Stimulated activated CD8-positive, alpha-beta memory T cell treated with anti-CD3 and anti-CD28 coated beads, Interleukin-12 subunit alpha, Interleukin-12 subunit beta, amount 100 ng/mL, for 1 hour (primary cell): ENCODE measurements at places on chromosomes 11 and 22.

DNA sequence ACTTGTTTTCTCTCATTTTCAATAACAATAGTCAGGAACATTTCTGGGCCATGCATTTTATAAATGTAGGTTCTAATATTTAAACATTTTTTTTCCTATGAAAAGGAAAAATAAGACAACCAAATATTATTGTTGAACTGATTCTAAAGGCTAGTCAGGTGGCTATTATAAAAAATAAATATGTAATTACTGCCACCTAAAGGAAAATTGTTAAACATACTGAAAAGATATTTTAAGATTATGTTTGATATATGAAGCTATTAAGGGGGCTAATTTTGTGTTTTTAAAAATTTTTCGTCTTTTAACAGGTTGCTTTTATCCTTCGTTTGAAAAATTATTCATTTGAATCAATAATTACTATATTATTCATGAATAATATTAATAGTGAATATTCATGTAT lies 62.2 kb upstream of the FDX1 start:
- no peak for DNase-seq

DNA sequence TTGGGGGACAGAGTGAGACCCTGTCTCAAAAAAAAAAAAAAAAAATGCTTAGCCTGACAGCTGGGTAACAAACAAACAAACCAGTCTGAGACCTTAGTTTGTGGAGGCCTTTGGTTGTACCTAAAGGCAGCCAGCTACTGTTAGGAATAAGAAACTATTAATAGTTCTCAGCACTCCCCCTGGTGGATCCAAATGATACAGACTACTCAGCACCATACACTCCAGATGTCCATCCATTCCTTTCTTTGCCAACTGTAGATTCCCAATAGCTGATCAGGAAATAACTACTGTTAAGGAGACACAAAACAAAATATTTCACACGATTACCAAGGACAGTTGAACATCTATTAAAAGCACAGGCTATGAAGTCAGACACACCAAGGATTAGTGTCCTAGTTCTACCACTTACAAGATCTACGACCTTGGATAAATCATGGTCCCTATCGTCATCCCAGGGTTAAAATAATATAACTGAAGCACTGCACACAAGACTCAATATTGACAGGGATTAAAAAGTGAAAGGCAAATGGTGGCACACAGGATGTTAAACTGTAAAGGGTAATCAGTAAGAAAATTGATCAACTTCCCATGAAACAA lies 17.2 kb downstream of the CLDN25 start:
- no peak for DNase-seq

GRCh38 chr22:18947905-18948304 lies 11.8 kb upstream of the PRODH start:
- DNase-seq, result no peak

DNA sequence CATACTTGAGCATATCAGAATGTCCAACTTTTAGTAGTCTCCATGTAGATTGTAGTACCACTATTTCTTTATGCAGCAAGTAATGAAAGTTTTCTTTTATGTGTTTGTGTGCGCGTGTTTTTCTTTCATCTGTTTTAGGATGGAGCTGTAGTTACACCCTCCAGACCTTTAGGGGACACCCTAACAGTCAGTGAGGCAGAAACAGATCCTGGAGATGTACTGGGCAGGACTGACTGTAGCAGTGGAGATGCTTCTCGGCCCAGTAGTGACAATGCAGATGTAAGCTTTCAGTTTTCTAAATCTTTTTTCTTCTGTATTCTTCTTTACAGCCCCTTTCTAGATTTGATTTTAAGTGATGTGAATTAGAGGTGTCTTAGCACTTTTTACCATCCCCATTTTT lies 79.9 kb upstream of the GRIK4 start:
- DNase-seq, result no peak

DNA sequence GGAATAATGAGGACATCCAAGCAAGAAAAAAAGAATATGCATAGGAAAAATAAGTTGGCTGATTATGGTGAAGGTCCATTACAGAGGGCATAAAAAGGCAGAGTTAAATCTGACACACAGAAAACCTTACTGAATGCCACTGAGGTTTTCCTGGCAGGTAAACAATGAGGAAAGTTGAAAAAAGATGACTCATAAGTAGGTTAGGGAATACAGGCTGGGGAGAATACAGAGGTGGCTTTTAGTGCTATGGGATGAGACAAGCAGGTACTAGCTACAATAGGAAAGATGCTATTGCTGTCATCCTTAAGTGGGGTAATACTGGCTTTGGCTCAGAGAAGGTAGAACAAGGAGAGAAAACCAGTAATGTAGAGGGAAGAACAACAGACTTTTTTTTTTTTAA lies 44.7 kb downstream of the CSTF3 start:
- DNase-seq, result no peak

DNA sequence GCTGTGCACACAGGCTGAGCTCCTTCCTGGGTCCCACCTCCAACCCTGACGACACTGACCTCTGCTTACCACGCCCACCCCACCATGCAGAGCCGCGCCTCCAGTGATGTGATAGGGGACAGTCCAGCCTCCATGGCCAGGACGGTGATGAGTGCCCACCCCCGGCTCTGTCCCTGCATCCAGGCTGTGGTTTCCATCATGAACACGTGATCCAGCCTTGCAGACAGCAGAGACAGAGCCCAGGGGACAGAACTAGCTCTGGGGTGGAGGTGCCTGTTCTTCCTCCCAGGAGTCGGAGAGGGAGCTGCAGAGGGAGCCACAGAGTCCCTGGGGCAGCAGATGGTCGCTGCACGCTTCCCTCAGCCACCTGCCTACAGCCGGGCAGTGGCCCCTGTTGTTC lies 42.6 kb upstream of the IGSF9B start:
- DNase-seq, result no peak

DNA sequence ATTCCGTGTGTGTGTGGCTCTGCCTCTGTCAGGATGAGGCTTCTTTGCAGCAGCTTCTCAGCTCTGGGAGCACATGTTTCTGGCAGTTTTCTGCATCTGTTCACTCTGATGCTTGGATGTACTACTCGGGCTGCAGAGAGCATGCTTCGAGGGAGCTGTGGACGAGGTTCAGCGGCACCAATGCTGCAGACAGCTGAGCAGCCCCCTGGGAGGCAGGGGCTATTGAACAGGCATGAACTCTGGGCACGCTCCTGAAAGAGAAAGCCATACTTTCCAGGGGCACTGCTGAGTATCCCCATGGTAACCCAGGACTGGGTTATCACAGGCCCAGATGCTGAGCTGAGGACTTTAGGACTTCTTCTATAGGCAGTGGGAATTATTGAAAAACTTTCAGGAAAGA lies 33.8 kb downstream of the ADAMTS8 start:
- DNase-seq, result no peak

- no peak for DNase-seq
Observed at GRCh38 chr22:25760294-25760693, 18.3 kb downstream of the MYO18B start.

DNA sequence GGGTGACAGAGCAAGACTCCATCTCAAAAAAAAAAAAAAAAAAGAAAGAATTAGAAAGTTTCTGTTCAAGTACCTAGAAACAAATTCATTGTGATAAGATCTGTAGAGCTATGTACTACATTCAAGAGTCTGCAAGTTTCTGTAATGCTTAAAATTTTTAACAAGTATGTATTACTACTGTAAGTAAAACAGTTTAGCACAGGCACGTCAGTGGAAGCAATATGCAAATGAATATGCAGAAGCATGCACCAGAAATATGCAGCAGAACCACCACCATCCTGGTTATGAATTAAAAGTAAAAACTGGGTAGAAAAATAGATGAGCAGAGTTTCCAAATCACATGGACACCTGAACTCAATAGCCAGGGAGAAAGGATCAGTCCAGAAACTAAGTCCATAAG lies 19.3 kb downstream of the SBF2 start:
- no peak for DNase-seq

DNA sequence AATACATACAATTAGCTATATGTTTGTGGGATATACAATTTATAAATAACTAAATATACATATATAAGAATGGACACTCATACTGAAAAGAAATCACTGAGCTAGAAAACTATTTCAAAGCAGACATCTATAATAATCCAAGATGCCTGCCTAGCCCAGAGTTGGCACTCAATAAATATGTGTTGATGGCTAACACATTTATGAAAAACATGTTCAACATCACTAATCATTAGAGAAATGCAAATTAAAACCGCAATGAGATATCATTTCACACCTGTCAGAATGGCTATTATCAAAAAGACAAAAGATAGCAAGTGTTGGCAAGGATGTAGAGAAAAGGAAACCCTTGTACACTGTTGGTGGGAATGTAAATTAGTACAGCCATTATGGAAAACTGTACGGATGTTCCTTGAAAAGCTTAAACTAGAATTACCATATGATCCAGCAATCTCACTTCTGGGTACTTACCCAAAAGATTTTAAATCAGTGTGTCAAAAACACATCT lies 29.8 kb downstream of the POU2AF1 start:
- no peak for DNase-seq

DNA sequence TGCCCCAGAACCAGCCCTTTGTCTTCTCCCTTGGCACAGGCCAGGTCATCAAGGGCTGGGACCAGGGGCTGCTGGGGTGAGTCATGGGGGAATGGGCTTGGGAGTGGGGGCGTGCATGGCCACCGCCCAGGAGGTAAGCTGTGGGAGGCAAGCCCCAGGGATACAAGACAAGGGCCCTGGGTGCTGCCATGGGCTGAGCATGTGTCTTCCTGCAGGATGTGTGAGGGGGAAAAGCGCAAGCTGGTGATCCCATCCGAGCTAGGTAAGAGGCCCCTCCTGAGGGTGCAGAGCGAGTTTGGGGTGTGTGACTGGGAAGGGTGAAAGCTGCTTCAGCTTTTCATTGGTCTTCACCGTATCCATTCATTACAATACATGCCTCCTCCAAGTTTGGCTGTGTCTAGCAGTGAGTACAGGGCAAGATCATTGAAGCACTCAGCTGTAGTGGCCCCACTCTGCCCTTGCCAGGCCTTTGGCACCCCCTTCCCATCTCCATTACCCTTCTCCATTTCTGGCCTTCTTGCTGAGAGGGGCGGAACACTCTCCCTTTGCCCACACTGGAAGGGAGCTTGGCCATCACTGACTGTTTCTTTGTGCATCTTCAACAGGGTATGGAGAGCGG lies 2.5 kb downstream of the FKBP2 start:
- no peak for DNase-seq

DNA sequence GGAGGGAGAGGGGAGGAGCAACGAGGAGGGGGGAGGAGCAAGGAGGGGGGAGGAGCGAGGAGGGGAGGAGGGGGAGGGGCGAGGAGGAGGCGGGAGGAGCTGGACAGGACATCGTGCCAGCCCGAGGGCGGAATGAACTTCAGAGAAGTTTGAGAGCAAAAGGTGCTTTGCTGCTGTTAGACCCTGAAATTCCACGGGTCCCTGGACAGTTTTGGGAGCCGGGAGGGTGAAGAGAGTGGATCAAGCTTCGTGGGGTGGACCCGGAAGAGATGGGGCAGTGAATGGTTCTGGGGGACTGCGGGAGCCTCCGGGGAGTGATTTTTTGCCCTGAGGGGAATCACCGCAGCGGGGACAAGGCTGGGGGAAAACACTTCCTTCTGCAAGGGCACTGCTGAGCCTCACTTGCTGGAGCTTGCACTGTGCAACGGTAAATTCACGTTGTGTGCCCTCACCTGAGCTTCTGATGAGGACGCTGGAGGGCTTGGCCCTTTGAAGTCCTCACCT lies 10.7 kb upstream of the NLRP6 start:
- no peak for DNase-seq

DNA sequence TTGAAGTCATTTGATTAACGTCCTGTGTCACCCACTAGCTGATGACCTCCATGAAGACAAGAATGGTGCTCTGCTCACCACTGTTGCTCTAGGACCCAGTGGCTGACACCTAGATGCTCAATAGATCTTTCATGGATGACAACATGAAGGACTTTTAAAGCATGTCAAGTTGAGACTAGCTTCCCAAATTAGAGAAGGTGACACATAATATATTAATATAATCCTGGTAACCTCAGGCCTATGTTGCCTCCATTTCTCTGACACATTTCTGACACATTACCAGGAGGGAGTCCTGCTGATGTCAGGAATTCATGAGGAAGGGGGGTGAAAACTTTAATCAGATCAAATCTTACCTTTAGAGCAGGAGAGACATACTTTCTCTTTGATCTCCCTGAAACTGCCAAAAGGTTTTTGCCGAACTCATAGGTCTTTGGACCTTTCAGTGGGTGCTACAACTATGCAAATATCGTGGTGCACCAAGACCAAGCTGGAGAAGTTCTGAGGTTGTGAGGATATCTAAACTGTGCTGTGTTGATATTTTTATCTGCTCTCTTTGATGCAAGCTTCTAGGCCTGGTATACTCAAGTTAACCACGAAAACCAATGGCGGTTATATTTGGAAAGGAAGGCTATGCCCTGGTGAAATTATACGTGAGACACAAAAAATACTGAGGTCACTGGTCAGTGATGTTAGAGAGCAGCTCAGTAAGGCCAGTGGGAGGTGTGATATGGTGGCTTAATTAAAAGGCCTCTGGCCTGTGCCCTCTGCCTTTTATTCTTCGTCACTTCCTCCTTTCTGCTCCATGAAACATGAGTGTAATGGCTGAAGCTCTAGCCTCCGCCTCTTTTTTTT lies 13.2 kb upstream of the AMPD3 start:
- DNase-seq, result no peak

DNA sequence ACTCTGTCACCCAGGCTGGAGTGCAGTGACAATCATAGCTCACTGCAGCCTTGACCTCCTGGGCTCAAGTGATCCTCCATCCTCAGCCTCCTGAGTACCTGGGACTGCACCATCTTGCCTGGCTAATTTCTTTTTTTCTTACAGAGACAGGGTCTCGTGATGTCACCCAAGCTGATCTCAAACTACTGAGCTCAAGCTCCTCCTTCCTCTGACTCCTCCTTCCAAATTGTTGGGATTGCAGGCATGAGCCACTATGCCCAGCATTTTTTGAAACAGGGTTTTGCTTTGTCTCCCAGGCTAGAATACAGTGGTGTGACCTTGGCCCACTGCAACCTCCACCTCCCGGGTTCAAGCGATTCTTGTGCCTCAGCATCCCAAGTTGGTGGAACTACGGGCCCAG lies 358.3 kb upstream of the MTNR1B start:
- no peak for DNase-seq

DNA sequence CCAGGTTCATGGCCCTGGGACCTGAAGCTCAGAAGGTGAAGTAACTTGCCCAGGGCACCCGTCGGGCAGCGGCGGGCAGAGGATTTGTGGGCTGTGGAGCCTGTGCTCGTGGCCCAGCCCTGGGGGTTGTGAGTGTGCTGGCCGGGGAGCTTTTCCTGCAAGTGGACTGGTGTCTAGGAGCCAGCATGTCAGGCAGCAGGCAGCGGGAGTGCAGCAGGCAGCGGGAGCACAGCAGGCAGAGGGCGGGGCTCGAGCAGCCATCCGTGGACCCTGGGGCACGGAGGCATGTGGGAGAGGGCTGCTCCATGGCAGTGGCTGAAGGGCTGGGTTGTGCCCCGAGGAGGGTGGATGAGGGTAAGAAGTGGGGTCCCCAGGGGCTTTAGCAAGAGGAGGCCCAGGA lies 72.7 kb upstream of the PPP6R3 start:
- no peak for DNase-seq

- DNase-seq, result no peak
Observed at GRCh38 chr11:20483931-20484330, 96.4 kb downstream of the PRMT3 start.

GRCh38 chr22:42062506-42063170 lies 8.0 kb downstream of the NAGA start:
- no peak for DNase-seq
